ENCODE measurements at places on chromosomes 6 and 20. TPM values are rescaled to one million over a fixed set of nuclear protein-coding genes. Genes with fewer than 3 reads are reported as not detected.

DNA sequence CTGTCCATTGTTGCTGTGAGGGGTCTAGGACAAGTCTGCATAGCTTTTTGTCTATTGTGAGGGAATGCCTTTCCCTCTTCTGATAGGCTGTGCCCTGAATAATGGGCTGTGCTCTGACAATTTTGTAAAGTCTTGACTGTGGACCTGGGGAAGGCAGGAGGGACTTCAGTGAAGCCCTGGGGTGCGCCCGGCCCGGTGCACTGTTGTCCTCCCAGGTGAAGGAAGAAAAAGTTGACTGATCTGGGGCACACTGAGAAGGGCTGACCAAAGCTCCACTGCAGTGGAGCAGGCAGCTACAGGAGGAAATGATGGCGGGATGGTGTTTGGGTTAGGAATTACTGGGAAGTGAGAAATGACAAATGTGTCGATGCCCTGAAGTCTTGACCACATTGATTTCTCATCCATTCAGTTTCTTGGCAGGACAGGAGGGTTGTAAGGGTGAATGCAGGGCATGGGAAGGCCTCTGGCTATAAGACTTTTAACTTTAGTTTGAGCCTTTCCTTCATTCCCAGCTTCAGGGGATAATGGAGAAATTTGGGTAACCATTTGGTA, 224.0 kb upstream of the CST7 start:
- DNase-seq, result no peak
- peaks cover 4% of the 10 kb centered on the region for H3K27me3 ChIP-seq
- H3K27ac ChIP-seq, result no peak overlapping the region
- H3K4me1 ChIP-seq, result no peaks in the 10 kb centered on the region
- no peaks in the 10 kb centered on the region for H3K36me3 ChIP-seq

MAD2L1BP gene
- total RNA-seq, result 33.6 TPM

GRCh38 chr20:49641683-49642656, 71.7 kb downstream of the B4GALT5 start:
- no peak for DNase-seq
- H3K4me3 ChIP-seq, result no peak overlapping the region

- peaks cover 29% of the 10 kb centered on the region for H3K36me3 ChIP-seq
- H3K27ac ChIP-seq, result no peak overlapping the region
- peaks cover 87% of the 10 kb centered on the region for H3K4me1 ChIP-seq
- no peak overlapping the region for H3K4me3 ChIP-seq
- H3K27me3 ChIP-seq, result no peaks in the 10 kb centered on the region
- no peak for DNase-seq
Observed at GRCh38 chr6:343960-344815, 47.4 kb upstream of the IRF4 start.

CARMIL1 gene
- 10.3 TPM for total RNA-seq

DNA sequence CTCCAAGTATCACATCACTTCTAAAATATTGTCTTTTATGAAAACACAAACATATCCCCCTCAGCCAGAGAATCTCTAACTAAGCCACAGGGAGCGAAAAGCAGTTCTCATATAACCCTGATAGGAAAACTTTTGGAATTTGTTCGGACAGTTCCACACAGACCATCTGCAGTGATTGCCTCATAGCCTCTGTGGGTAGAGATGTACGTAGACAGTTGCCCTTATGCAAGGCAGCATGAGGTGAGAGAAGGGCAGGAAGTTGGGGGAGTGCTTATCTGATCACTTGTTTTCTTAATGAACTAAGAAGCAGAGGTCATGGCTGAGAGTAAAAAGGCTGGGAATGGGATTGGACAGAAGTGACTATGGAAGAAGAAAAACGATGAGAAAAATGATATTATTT, 39.6 kb downstream of the SLC23A2 start:
- H3K27ac ChIP-seq, result peak overlapping the region; percentile 24
- no peak overlapping the region for H3K4me3 ChIP-seq
- H3K27me3 ChIP-seq, result no peaks in the 10 kb centered on the region
- H3K36me3 ChIP-seq, result no peaks in the 10 kb centered on the region

DNA sequence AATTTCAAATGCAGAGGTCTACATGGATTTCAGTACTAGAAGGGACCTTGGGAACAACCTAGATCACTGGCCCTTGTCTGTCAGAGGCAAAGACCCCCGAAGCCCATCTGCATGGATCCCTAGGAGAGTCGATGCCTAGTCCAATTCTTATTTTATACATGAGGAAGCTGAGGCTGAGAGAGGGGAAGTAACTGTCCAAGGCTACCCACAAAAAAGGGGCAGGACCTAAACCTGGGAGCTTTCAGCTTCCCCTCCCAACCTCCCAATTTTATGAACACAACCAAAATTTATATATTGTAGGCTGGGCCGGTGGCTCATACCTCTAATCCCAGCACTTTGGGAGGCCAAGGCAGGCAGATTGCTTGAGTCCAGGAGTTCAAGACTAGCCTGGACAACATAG, 73.2 kb downstream of the TRERF1 start:
- H3K4me1 ChIP-seq, result peaks cover 41% of the 10 kb centered on the region
- H3K27ac ChIP-seq, result peak overlapping the region; percentile 56
- H3K36me3 ChIP-seq, result no peaks in the 10 kb centered on the region
- H3K4me3 ChIP-seq, result no peak overlapping the region
- H3K27me3 ChIP-seq, result no peaks in the 10 kb centered on the region
- no peak for DNase-seq

DNA sequence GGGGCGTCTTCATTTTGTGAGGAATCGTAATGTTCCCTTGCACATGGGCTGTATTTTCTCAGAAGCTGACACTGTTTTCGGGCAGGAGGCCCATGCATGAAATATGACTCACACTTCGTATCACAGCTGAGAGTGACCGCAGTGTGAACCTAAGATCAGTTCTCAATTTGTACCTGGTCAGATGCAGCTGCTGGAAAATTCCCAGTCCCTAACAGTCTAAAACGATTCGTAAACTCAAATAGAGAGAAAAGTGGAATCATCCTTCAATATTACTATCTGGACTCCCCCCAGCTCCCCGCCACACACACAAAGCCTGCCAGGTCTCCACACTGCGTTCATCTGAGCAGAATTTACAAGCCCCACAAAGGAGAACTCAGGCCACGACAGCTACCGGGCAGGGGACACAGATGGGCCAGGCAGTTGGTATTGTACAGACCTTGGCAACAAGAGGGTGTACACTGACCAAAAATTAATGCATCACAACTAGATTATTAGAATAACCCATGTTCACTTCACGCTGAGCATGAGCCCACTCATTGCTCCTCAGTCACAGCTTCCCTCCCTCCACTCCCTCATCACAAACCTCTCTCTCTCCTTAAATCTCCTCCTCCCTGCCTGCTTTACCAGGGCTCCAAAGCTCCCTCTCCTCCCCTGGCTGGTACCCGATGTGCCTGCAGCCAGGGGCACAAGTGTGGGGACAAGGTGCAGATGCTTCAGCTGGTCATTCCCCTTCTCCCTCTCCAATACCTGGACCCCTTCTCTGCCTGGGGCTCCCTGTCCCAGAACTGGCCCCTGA, 488.4 kb downstream of the PREX1 start:
- no peaks in the 10 kb centered on the region for H3K36me3 ChIP-seq
- H3K4me1 ChIP-seq, result peaks cover 22% of the 10 kb centered on the region
- H3K27ac ChIP-seq, result peak overlapping the region; percentile 67
- no peaks in the 10 kb centered on the region for H3K27me3 ChIP-seq

- H3K4me3 ChIP-seq, result peak overlapping the region; percentile 46
- H3K27ac ChIP-seq, result peak overlapping the region; percentile 90
- no peaks in the 10 kb centered on the region for H3K27me3 ChIP-seq
Observed at GRCh38 chr6:116405652-116406356, 35.1 kb downstream of the DSE start.

DNA sequence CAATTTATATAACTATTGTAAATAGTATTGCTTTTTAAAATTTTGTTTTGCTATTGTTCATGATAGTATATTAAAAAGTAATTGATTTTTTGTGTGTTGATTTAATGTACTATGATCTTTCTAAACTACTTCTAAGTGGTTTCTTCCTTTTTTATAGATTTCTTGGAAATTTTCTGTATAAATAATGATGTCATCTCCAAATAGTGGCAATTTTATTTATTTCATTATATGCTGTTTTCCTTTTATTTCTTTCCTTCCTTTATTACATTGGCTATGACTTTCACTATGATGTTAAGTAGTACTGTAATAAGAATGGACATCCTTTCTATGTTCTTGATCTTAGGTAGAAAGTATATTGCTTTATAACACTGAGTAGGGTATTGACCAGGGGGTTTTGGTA, 451.5 kb upstream of the SPTLC3 start:
- no peaks in the 10 kb centered on the region for H3K4me1 ChIP-seq
- no peaks in the 10 kb centered on the region for H3K36me3 ChIP-seq
- no peak overlapping the region for H3K27ac ChIP-seq
- DNase-seq, result no peak
- H3K27me3 ChIP-seq, result no peaks in the 10 kb centered on the region

DNA sequence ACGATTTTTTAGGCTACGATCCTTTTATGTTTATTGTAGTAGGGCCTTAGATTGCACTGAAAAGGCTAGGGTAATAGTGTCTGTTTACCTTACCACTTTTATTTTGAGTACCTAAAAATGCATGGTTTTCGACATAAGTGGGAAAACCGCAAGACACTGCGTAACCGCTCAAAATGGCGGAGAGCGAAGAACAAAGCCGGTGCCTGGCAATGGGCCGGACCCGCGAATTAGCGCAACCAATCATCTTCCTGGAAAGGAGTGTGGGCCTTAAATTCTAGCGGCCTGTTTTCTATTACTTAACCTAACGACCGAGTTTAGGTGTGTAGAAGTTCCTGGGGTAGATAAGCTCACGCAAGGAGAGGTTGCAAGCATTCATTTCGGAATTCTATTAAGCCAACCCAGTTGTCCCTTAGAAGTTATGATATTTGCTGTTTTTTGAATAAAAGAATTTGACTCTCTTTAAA, 118.0 kb downstream of the HFE start:
- H3K27ac ChIP-seq, result peak overlapping the region; percentile 96
- DNase-seq, result no peak
- no peaks in the 10 kb centered on the region for H3K27me3 ChIP-seq
- H3K4me3 ChIP-seq, result peak overlapping the region; percentile 72
- H3K36me3 ChIP-seq, result no peaks in the 10 kb centered on the region

WFDC5 gene
- total RNA-seq, result not detected

TMC2 gene
- total RNA-seq, result not detected

HLA-DRB5 gene
- total RNA-seq, result 84.0 TPM

DNA sequence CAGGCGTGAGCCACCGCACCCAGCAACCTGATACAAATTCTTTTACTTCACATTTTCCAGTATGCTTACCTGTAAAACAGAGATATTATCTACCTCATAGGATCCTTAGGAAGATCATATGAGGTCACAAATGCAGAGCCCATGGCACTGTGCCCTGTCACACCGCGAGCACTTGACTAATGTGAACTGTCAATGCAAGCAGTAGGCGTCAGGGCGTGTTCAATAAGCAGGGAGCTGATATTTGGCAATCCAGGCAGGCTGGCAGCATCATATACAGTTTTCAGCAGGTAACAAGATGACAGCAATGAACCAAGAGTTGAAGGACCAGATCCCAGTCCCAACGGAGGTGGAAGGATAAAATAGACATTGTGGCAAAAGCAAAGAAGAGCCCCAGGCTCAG, 14.6 kb upstream of the ARID1B start:
- no peak overlapping the region for H3K4me3 ChIP-seq
- peaks cover 18% of the 10 kb centered on the region for H3K4me1 ChIP-seq
- H3K36me3 ChIP-seq, result no peaks in the 10 kb centered on the region
- no peaks in the 10 kb centered on the region for H3K27me3 ChIP-seq

BMP2 gene
- 1.4 TPM for total RNA-seq

KCNQ2 gene
- 0.49 TPM for total RNA-seq

DNA sequence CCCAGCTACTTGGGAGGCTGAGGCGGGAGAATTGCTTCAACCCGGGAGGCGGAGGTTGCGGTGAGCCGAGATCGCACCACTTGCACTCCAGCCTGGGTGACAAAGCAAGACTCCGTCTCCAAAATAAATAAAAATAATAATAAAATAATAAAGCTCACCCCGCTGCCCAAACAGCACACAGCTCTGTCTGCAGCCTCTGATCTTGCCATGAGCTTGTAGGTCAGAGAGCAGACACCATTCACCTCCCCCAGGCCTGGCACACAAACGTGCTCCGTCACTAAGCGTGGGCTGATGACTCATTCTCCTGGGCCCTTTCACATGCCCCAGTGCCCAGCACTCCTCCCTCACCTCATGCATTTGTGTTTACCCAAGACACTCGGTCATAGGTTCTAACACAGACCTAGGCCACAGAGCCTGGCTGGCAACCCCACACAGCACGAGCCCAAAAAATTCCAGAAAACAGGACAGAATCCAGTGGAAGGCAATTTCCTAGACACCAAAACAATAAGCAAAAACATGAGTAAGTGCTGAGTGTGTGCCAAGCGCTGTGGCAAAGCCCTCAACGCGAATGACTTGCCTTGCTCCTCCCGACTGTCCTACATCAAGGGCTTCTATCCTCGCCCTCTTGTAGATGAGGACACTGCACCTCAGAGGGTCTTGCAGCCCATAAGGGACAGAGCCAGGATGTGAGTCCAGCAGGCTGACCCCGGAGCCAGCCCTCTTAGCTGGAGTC, 18.0 kb downstream of the ATP9A start:
- H3K27ac ChIP-seq, result no peak overlapping the region
- no peak for DNase-seq
- H3K4me1 ChIP-seq, result no peaks in the 10 kb centered on the region
- H3K4me3 ChIP-seq, result no peak overlapping the region

GRCh38 chr6:131784561-131784960, 23.3 kb upstream of the ENPP1 start:
- H3K4me3 ChIP-seq, result no peak overlapping the region
- DNase-seq, result no peak
- no peaks in the 10 kb centered on the region for H3K36me3 ChIP-seq
- no peaks in the 10 kb centered on the region for H3K27me3 ChIP-seq
- no peak overlapping the region for H3K27ac ChIP-seq
- no peaks in the 10 kb centered on the region for H3K4me1 ChIP-seq

- no peak overlapping the region for H3K4me3 ChIP-seq
- no peaks in the 10 kb centered on the region for H3K27me3 ChIP-seq
- H3K27ac ChIP-seq, result no peak overlapping the region
- no peak for DNase-seq
- H3K4me1 ChIP-seq, result no peaks in the 10 kb centered on the region
Observed at GRCh38 chr6:8855411-8855810, 420.1 kb upstream of the SLC35B3 start.

DNA sequence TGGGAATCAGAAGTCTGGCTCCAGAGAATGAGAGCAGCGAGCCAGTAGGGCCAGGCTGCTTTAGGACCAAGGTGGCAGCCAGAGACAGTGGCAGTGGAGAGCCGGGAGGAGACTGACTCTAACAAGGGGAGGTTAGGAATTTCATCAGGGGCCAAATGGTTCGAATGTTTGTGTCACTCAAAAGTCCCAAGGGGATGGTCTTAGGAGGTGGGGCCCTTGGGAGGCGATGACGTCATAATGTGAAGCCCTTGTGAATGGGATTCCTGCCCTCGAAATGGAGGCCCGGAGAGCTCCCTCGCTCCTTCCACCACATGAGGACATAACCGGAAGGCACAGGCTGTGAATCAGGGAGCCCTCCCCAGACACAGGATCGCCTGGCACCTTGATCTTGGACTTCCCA, 299.7 kb downstream of the QKI start:
- H3K36me3 ChIP-seq, result no peaks in the 10 kb centered on the region
- H3K4me1 ChIP-seq, result peaks cover 43% of the 10 kb centered on the region
- H3K27ac ChIP-seq, result no peak overlapping the region
- no peak for DNase-seq
- no peak overlapping the region for H3K4me3 ChIP-seq

Data from GM12878 (cell line).